NT2/D1 (cell line): ENCODE measurements at places on chromosomes 11 and 22.

DNA sequence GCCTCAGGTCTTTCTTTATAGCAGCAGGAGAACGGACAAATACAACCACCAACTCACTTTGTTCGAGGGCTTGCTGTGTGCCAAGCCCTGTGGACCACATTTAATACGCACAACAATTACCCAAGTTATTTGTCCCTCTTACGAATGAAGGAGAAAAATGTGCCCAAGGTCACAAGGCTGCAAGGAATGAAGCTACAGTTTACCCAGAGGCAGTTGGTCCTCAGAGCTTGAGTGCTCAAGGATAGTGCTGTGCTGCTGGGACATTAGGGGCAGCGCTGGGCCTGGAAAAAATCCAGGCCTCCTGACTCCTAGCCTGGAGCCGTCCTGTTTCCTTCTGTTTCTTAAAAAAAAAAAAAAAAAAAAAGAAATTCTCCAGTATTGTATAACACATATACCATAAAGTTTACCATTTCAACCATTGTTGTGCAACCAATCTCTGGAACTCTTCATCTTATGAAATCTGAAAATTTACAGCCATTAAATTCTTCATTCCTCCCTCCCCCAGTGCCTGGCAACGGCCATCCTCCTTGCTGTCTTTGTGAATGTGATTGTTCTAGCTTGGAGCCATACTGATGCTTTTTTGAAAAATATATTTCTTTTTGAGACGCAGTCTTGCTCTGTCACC is 1.0 kb upstream of the C11orf86 start:
- no peak for DNase-seq

- no peak for DNase-seq
Observed at GRCh38 chr11:46801694-46802470, 44.2 kb downstream of the CKAP5 start.

DNA sequence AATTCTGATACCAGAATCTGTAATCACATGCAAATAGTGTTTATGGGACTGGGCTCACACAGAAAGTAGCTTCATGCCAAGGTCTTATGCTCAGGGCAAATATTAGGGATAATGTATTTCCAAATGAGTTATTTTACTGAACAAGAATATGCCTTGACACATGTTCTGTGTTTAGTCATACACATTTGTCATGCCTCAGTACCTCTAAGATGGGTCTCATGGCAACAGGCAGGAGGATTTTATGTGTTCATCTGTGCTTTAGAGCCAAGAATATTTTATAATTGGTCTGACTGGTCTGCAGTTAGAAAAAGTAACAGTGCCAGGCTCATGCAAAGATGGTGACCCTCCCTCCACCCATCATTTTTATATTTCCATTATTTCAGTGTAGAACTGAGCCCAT is 49.1 kb downstream of the JAM3 start:
- no peak for DNase-seq

DNA sequence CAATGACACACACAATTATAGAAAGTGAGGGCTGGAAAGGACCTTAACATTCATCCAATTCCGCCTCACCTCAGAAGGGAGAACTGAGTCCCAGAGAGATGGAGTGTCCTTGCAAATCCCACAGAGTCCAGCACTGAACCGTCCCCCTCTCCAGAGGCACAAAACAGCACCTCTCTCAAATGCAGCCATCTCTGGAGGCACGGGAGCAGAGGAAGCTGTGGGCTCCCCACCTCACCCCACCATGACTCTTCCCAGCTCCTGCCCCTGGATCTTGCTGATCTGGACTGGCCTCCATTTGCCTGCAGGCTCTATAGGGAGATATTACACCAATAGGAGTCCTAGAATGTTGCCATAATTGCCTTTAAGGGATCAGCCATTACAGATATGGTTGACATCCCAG is 1.4 kb upstream of the DRD2 start:
- no peak for DNase-seq

DNA sequence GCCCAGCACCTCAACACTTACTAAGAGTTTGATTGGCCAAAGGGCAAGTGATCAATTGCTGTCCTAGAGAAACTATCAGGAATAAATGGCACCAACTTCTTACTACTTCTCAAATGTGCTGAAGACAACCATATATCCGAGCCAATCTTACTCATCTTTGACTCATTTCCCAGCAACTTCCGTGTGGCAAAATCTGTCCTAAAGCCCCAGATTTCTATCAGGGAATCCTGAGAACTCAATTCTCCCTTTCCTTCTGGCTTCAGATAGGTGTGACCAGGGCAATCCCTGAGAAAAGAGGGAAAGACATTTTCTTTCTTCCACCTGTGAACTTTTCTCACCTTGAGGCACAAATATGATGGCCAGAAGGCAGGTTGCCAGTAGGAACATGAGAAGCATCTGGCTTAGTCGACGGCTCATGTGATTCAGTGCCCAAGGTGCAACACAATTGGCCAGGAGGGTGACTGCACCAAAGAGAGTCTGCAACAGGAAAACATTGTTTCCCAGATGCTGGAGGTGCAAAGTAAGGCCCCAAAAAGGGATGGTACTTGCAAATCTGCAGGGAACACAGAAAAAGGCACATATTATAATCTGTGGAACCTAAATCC is 21.8 kb upstream of the SLC22A24 start:
- DNase-seq: no peak

- no peak for DNase-seq
Observed at GRCh38 chr11:1155274-1155693, 2.5 kb upstream of the MUC5AC start.

GRCh38 chr11:7606496-7606895 is 66.8 kb downstream of the CYB5R2 start:
- DNase-seq: no peak

- no peak for DNase-seq
Observed at GRCh38 chr22:36365020-36365411, 22.8 kb downstream of the MYH9 start.
